ENCODE measurements at places on chromosomes 11 and 22.

- no peak for DNase-seq
Measured at GRCh38 chr11:70333261-70333660, 62.8 kb downstream of the PPFIA1 start.

DNA sequence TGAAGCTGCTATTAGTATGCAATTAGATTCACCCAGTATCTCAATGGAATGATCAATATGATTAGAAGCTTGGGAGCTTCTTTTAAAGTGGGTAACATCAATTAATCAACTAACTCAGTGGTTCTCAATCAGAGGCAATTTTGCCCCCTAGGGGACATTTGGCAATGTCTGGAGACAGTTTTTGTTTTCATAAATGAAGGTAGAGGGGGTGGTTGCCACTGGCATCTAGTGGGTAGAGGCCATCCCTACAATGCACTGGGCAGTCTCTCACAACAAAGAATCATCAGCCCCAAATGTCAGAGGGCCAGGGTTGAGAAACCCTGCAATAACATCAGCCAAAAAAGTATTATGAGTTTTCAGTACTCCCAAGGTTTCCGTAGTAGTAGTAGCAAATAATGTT is 5.9 kb upstream of the AMOTL1 start:
- no peak for DNase-seq

- no peak for DNase-seq
Measured at GRCh38 chr22:29598684-29599020, 4.8 kb upstream of the NF2 start.

GRCh38 chr11:113540416-113541330 is 65.5 kb upstream of the DRD2 start:
- DNase-seq = no peak

- peak; percentile 91 for DNase-seq
Measured at GRCh38 chr22:37198258-37199102, 10.4 kb upstream of the C1QTNF6 start.

- no peak for DNase-seq
Measured at GRCh38 chr11:46291441-46292150, 14.1 kb downstream of the CREB3L1 start.

DNA sequence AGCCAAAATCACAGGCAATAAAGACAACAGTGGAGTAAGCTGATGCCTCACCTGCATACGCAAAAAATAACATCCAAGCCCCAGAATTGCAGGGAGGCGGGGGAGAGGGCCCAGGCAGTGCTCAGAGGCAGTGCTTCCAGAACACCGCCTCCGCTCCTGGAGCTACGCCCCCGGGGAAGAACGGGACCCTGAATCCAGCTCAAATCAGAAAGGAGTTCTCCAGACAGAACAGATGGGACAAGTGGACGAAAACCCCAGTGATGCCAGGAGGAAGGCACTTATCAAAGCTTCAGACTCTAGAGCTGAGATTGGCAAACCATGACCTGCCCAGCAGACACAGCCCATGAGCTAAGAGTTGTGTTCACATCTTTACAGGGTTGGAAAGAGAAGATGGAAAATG is 683.9 kb downstream of the TBC1D22A start:
- no peak for DNase-seq

DNA sequence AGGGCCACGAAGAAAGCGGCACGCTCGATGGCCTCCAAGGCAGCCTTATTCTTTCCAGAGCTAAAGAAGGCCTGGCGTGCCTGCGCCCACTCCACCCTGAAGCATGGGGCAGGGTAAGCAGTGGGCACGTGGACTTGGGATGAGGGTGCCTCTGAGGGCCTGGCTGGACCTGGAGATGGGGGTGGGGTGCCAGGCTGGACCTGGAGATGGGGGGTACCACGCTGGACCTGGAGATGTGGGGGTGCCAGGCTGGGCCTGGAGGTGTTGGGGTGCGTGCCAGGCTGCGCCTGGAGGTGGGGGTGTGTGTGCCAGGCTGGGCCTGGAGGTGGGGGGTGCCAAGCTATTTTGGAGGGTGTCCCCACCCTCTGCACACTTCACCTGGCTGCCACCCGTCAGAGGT is 5.3 kb downstream of the CPT1B start:
- DNase-seq = no peak

GRCh38 chr11:10331548-10332289 is 26.8 kb downstream of the ADM start:
- DNase-seq = no peak

DNA sequence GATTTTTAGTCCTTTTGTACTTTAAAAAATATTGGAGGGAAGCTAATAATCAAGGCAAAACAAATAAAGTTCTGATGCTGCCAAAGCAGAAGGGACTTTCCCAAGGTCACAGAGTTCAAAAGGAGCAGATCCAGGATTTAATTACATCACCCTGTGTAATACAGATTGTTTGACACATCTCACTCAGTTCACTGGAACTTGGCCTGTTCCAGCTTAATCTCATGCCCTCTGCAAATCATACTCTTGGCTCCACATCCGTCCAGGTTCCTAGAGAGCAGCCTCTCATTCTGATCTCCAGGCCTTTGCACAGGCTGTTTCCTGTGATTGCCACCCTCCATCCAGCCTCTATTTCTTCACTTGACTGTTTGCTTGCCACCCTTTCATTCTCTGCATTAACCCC is 151.7 kb downstream of the SPON1 start:
- no peak for DNase-seq

- no peak for DNase-seq
Measured at GRCh38 chr11:5226732-5227310, at the start of gene HBB. Gene HBB, minus strand, starts transcription at chr11:5227071. Its CDS starts 50 bp downstream, at chr11:5227021.

- peak; percentile 82 for DNase-seq
Measured at GRCh38 chr22:38781033-38781432, 12.9 kb downstream of the DNAL4 start.

DNA sequence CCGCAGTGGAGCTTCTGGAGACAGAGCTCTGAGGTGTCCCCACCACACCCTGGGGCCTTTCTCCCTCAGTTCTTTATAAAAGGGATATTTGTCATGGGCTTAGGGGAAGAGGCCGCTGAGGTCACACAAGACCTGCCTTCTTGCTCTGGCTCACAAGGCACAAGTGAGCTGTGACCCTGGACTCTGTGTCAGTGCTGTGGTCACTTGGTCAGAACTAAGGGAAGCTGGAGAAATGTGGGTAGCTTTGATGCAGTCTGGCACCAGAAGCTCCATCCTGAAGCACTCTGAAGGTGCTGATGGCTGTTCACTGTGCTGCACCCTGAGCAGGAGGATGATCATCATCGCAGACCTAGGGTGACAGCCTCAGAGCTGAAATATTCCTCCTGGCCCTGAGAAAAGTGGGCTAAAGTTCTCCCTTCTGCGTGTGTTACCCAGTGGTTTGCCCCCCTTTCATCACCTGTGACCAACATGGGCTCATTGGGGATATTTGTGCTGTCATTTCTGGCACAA is 28.1 kb upstream of the VPREB1 start:
- DNase-seq = no peak

DNA sequence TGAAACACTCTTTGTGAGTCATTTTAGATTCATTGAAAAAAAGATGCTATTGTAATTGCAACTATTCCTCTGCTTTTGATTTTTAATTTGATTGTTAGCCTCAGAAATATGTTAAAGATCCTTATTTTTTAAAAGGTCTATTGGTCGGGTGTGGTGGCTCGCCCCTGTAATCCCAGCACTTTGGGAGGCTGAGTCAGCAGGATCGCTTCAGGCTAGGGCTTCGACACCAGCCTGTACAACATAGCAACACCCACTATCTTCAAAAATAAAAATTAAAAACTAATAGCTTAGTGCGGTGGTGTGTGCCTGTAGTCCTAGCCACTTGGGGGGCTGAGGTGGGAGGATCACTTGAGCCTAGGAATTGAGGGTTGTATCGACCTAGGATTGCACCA is 71.9 kb upstream of the MYO18B start:
- DNase-seq = no peak

DNA sequence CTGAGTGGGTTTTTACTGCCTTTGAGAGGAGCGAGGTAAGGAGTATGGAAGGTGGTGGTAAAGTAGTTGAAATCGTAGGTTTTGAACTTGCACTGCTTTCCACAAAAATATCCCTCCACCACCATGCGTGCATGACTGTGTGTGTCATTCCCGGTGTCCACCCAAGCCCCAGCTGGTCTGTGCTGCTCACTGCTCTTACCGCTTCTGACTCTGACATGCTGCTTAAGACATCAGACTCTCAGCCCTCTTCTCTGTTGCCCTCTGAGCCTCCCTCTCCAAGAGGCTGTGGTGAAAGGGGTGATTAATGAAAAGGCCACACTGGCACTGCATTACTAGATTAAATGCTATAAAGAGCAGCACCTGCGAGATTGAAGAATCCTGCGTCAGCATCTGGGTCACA is 128.7 kb downstream of the SPATA19 start:
- DNase-seq = no peak

DNA sequence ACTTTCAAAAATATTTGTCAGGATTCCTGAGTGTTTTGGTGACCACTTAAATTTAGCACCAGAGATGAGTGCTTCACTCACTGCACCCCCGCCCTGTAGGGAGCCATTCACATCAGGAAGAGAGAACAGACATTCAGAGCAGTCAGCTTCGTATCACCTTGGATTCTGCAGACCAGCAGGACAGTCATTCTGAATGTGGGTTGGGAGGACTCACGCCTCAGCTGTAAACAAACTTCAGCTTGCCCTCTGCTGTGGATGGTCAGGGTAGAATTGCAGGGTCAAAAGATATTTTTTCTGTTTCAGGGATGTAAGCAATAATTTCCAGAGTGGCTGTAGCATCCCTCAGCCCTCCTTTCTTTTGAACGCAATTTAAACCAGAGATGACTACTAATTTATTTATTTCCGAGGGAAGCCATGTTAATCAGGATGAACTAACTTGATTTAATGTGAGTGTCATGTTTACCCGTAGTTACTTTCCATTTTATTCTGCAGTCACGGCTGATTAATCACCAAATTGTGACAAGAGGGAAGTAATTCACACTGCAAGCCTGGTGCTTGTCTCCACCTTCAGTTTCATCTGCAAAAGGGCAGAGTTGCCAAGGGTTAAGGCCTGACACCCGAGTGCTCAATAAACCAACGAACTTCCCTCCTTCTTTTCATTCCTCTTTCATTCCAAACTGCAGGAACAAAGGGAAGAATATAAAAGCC is 174.2 kb upstream of the DDI1 start:
- no peak for DNase-seq

GRCh38 chr11:108351468-108351867 is 115.9 kb downstream of the C11orf65 start:
- DNase-seq = no peak

GRCh38 chr11:117026593-117027330 is 71.5 kb downstream of the SIK3 start:
- DNase-seq = no peak

DNA sequence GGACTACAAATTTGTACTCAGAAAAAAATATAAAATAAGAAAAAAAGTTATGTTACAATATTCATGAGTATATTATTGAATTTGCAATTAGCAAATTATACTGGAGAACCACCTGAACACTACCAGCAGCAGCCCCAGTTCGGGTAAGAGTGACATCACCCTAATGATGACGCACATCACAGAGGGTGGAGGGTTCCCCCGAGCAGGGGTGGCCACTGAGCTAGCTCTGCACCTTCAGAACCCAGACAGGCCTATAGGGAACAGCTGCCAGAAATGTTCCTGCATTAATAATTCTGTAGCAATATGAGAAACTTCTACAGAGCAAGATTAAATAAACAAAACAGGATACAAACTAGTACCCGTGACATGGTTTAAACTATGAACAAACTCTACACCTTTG is 17.5 kb upstream of the ARAP1 start:
- DNase-seq = no peak

DNA sequence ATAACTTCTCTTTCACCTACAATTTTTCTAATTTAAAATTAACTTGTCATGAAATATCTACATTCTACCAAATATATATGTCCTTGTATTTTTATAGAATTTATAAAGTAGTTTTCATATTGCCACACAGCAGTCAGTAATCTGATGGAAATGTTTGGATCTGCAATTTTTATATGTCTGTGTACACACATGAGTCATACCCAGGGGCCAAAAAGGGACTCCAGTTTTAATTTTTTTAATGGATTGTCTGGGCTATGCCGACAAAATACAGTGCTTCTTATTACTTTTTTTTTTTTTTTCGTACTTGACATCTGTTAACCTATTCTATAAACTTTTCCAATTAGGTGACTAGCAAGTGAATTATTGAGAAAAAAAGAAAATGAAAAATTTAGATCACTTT is 6.3 kb downstream of the GUCY1A2 start:
- DNase-seq = no peak

DNA sequence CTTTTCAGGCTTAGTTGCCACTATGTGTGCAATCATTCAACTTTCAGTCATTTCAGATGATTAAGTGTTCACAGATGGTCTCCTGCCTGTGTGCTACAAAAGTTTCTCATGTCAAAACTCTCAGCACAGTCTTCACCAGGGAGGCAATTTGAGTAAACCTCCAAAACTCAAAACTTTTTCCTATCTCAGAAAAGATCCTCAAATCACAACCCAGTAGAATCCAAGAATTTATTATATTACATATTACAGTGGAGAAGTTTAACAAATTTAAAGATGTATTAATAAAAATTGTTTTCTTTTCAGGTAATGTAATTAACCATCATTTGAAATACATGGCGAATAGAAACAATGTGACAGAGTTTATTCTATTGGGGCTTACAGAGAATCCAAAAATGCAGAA is at the start of gene OR4C13:
Gene OR4C13 (plus strand): TSS at position 301 of the 400 bp plus-strand sequence. CDS start 32 bp downstream, at position 333.
- no peak for DNase-seq

GRCh38 chr11:47245611-47246357 is 2.8 kb downstream of the ACP2 start:
- DNase-seq = no peak

- DNase-seq = no peak
Measured at GRCh38 chr11:7484645-7485044, 661 bp upstream of the OLFML1 start.

DNA sequence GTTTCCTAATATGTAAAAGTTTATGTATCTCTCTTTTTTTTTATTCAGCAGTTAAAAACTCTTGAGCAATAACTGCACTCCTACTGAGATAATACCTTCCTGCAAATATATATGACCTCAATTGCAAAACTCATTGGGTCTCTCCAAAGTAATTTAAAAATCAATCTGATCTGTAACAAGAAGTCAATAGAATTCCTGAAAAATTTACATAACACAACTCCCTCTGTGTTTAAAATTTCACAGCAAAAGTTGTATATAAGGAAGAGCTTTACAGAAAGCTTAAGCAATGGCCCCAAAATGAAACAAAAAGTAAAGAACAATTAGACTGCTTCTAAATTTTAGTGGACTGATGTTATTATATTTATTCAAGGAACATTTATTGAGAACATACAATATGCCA is 313.4 kb downstream of the DLG2 start:
- DNase-seq = no peak

DNA sequence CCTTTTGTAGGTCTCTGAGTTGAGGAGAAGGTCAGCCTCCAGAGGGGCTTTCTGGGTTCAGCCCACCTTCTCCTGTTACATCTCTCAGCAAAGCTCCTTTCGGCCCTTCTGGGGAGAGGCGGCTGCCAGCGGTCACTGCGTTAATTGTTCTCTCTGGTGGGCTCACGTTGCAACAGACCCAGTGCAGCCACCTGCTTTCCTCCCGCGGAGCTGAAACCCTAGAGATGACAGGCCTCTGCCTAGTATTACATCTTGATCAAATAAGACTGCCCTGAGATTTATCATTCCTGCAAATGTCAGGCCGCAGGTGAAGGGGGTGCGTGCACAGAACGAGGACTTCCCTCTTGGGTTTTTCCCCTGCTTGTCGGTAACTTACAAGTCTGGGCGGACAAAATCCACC is 43.2 kb upstream of the CREB3L1 start:
- DNase-seq = no peak

- no peak for DNase-seq
Measured at GRCh38 chr11:130118636-130119387, 40.8 kb upstream of the ST14 start.

All from Right ventricle myocardium inferior (tissue), 1 donor.